ENCODE measurements at places on chromosomes 16 and 17. TPM values are rescaled to one million over a fixed set of nuclear protein-coding genes. Genes with fewer than 3 reads are reported as not detected.

Gene FSCN2
- total RNA-seq: 1.7 TPM

Gene MYO18A
- total RNA-seq: 61.2 TPM

Gene CSNK1D
- 57.0 TPM for total RNA-seq

Gene C1QTNF1
- 28.3 TPM for total RNA-seq

Gene HCFC1R1
- total RNA-seq: 28.1 TPM

Gene C17orf113
- 0.32 TPM for total RNA-seq

Gene STX1B
- 2.2 TPM for total RNA-seq

Gene GAST
- total RNA-seq: not detected

Measured in fibroblast of villous mesenchyme (primary cell).